ENCODE measurements at places on chromosomes 4 and X. TPM values are rescaled to one million over a fixed set of nuclear protein-coding genes. Genes with fewer than 3 reads are reported as not detected.
A peak's percentile ranks its signal among the peaks of the same experiment; 100 is the strongest.

The DCAF8L2 gene
- not detected for total RNA-seq

The ACOX3 gene
- 41.5 TPM for total RNA-seq

DNA sequence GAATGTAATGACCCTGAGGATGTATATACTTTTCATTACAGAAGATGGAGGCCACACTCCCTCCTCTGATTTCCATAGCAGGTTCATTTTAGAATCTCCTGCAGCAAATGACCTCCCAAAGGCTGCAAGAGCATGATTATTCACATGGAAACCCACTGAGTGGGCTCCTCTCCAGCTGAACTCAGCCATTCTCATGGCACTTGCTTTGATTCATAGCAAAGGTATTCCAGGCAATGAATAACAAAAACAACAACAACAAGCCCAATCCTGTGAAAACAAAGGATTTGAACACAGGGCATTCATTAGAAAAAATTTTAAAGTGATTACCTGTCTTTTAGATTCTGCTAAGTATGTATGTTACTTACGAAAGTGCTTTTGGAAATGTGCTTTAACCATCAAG lies 894.0 kb upstream of the FRG1 start:
- DNase-seq = peak; percentile 86

GRCh38 chr4:151567056-151567455 lies 158.1 kb downstream of the FHIP1A start:
- no peak for DNase-seq
